ENCODE measurements at places on chromosomes 1 and 21.

- no peak for DNase-seq
Measured at GRCh38 chr1:116972674-116973030, 28.9 kb upstream of the CD101 start.

- DNase-seq, result no peak
Measured at GRCh38 chr1:236491469-236492136, 32.2 kb upstream of the LGALS8 start.

DNA sequence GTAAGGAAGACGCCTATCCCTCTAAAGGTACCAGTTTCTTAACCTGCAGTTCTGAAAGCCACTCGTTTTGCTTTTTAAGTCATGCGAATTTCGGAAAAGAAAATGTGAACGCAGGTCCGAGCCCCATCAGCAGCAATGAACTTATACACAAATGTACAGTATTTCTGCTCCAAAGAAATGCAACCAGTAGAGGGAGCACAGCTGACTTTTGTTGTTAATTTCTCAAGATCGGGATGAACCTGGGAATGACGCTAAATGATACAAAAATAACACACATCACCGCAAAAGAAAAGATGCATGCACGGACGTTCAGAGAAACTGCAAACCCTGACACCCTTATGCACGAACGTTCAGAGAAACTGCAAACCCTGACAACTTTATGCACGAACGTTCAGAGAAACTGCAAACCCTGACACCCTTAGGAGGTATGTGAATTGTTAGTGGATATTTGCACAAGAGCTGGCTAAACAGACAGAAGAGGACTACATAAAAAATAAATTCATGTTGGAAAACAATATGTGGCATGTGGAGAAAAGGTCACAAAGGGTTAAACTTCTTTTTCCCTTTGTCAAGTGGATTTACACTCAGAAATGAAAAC is 3.5 kb upstream of the TIAM1 start:
- no peak for DNase-seq

DNA sequence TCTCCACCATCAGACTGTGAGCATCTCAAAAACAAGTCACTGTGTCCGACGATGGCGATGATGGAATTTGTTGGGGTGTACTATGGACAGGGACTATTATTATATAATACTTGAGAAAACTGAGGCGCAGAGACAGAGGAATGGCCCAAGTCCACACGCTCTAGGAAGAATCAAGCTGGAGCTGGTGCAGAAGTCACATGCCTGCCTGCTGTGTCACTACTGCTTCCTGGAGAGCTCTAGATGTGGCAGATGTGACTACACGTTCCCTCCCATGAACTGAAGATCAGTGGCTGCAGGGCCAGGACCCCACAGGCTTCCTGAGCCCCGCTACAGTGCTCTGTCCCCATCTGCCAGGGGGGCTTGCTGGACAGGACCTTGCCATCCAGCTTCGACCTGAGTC is 56.9 kb downstream of the TRABD2B start:
- DNase-seq, result no peak

GRCh38 chr21:15763359-15763758 is 33.6 kb downstream of the USP25 start:
- DNase-seq, result no peak

DNA sequence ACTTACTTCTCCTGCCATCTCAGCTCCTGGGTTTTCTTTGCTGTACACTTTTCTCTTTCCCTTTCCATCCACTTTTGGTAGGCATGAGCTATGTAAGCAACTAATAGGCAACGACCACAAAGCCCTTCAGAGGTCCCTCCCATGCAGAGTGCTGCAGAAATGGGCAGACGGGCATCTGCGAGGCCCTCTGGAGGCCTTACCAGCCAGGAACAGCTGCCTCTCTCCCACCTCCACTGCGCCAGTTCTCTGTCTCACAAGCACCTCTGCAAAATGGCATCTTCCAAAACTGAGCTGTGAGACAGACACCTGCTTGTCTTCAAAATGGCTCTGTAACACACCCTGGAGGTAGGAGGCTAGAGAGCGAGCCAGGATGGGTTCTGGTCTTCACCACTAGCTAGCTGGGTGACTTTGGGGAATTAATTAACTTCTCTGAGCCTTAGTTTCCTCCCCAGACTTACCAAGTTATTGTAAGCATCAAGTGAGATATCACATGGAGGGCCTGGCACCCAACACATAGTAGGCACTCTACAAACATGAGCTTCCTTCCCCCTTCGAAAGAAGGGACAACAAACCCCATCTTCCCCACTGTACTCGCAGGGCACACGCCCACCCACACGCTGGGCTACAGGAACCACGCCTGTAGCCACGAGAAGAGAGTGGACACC is 62.0 kb downstream of the BCAR3 start:
- DNase-seq, result no peak

GRCh38 chr1:57265104-57265503 is 158.8 kb downstream of the DAB1 start:
- no peak for DNase-seq

GRCh38 chr1:24351247-24351646 is 32.1 kb downstream of the GRHL3 start:
- no peak for DNase-seq

GRCh38 chr1:151008244-151009205 is at the start of gene PRUNE1:
TSS of gene PRUNE1 (plus strand) at chr1:151008449. CDS start at chr1:151008633, 184 bp downstream.
- peak; percentile 64 for DNase-seq

DNA sequence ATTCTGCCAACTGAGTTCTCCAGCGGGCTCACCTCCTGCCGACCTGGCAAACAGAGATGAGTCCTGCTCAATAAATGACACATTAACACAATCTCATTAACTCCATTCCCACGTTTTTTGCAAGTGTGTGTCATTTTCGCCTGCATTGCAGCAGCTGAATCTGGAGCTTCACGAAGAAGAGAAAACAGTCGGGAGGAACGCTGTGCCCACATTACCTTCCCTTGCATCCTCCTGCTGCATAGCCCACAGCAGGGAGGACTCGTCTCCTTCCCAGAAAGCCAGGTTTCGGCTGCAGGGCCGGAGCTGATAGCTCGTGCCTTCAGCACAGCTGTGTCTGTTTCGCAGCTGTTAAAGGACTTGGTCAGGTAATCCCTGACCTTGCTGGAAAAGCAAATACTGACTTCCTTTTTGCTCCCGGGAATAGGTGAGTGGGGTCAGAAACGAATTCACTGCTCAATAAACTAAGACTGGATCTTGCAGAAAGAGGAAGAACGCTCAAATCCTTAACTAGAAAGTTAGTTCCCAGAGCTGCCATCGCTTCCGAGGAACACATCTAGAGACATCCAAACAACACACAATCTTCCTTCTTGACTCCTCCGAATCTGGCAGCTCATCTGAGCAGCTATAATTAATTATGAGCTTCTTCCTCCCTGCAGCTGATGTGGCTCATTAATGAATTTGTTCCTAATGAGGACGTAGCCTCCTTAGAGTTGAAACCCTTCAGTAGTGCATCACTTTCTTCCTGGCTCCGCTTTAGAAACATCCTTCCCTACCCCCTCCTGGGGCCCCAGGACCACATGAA is 33.0 kb downstream of the KANK4 start:
- DNase-seq, result no peak

DNA sequence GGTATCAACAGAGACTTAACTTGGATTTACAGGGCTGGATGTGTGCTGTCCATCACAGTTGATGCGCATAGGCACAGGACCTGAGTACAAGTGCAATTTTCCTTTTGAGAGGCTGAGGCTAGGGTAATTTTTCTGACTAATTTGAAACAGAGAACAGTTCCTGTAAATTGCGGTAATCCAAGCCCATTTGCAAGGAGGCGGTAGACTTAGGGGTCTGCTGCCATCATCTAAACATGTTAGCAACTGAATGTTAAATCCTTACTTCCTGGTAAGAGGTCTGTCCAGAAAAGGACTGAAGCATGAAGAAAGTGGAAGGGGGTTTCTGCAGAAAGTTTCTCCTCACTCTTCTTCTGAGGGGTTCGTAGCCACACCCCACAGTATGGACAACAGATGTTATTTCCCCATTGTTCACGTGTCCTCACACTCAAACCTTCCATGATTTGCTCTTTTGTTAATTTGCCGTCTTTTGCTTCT is 23.7 kb upstream of the C1orf198 start:
- no peak for DNase-seq

GRCh38 chr1:203088441-203088840 is 2.6 kb upstream of the MYOG start:
- DNase-seq, result no peak

DNA sequence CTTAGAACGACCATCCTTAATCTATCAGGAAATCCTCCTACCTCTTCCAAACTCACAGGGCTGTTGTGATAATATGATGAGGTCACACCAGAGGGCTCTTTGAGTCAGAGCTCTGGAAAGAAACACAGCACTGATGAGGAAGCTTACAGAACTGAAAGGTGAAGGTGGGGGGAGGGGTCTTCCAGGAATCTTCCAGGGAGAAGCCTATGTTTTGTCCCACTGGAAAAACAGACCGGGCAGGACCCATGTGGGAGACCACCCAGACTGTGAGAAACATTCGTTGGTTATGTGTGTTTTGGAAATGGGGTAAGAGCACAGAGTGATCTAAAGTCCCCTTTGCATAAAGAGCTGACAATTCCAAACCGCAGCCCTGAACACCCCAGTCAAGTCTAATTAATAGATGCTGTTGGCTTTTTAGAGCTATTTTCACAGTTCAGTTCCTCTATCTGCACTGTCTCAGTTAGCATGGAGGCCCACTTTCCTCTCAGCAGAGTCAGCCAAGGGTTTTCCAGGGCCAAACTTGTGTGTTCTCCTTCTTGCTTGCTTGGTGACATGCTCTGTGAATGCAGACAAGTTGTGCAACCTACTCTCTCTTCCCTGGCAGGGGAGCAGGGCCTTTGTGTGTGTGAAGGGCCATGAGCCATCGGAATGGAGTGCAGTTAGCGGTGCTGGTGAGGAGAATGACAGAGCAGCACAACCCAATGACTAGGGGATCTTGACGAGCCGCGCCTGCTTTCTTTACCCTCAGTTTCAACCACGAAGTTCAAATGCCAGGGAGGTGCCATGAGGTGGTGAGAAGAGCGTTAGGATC is 12.3 kb downstream of the PHLDA3 start:
- no peak for DNase-seq

DNA sequence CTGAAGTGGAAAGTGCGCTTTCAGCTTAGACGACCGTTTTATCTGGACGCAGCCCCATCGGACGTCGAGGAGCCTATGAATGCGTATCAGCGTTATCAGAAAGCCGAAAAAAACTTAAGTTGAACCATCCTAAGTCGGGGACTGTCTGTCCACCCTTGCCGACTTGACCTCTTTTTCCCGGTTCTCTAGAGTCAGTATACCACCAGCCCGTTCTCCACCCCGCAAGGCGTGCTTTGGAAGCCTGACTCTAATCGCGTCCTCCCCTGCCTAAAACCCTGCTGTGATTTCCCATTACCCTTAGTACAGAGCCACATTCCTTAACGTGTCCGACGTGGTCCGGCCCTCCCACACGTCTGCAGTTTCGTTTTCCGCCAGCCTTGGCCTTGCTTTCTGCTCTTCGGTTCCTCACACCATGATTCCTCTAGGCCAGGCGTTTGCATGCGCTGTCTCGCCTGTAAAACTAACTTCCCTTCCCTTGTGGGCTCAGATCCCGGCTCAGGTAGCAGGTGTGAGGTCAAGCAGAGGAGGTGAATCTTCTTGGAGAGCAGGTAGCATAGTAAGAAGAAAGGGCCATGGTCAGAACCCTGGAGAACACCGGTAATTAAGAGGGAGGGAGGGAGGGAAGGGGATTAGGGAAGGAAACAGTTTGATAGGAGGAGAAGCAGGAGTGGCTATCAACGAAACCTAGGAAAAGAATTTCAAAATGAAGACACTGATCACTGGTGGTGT is 865 bp downstream of the ADPRS start:
- no peak for DNase-seq

- no peak for DNase-seq
Measured at GRCh38 chr1:216366979-216367378, 56.3 kb downstream of the USH2A start.

DNA sequence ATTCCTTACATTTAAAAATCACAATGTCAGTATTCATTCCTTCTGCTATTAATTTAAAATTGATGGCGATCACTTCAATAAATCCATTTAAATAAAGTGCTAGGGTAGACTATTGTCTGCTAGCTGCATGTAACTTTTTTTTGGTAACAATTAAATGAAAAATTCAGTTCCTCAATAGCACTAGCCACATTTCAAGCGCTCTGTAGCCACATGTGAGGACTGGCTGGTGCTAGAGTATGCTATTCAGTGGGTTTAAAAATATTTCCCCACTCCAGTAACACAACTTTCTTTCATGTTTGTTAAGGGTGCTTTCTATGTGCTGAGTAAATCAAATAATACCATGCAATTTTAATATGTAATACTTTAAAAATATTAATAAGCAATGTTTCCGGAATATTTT is 108.2 kb downstream of the LTN1 start:
- DNase-seq, result no peak

GRCh38 chr1:110524311-110525248 is 5.6 kb upstream of the KCNA10 start:
- DNase-seq, result no peak

DNA sequence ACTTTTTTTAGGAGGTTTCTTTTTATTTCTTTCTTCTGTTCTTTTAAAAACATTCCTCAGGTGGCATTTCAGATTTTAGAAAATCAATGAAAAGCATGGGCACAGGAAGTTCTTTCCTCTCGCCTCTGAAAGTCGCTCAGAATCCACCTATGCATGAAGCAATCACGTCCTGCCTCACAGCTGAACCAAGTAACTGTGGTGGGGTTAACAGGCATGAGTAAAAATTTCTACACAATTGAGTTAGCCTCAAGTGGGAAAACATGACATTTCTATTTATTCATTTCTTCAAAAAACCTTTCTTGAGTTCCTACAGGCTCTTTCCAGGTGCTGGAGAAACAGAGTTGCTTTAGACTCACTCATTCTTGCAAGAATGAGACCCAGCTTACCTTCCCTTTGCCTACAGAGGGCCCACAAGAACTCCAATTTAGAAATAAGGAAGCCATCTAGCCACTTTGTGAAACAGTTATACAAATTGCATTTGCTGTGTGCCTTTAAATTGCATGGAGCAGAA is 508.9 kb upstream of the PKN2 start:
- DNase-seq, result no peak

GRCh38 chr1:228084325-228084724 is 1.8 kb downstream of the ARF1 start:
- no peak for DNase-seq

GRCh38 chr21:34514576-34515115 is 2.6 kb upstream of the KCNE1 start:
- no peak for DNase-seq

GRCh38 chr21:26433386-26433785 is 139.7 kb downstream of the CYYR1 start:
- DNase-seq, result no peak

- DNase-seq, result no peak
Measured at GRCh38 chr1:216596281-216596862, 126.9 kb downstream of the ESRRG start.

DNA sequence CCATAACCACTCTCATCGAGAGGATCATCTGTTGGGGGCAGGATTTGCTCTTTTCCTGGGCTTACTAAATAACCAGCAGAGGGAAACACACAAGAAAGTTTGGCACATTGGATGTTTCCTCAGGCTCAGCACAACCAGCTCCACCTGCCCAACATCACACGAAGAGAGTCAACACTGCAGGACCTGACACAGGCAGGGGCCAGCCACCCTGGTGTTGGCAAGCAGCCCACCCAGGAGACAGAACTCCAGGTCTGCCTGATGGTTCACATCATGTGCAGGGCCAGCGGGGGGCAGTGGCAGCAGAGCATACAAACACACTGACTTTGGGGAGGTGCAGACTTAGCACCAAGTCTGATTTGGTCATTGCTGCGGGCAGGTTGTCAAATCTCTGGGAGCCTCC is 182.3 kb upstream of the GALNT2 start:
- no peak for DNase-seq

All from esophagus squamous epithelium (tissue), 5 donors.